ENCODE measurements at places on chromosomes 1 and 21. TPM values are rescaled to one million over a fixed set of nuclear protein-coding genes. Genes with fewer than 3 reads are reported as not detected.

The ESPN gene
- 13.4 TPM for polyA plus RNA-seq

The KLF17 gene
- not detected for polyA plus RNA-seq

The ZFYVE9 gene
- 4.4 TPM for polyA plus RNA-seq

The NUAK2 gene
- polyA plus RNA-seq, result 14.5 TPM

The FALEC gene
- polyA plus RNA-seq, result not detected

The KCTD3 gene
- 22.4 TPM for polyA plus RNA-seq

The PLPPR4 gene
- 0.74 TPM for polyA plus RNA-seq

The AXDND1 gene
- not detected for polyA plus RNA-seq

The PLA2G2F gene
- polyA plus RNA-seq, result not detected

The CRP gene
- polyA plus RNA-seq, result not detected

The SERINC2 gene
- polyA plus RNA-seq, result 97.0 TPM

The TNFRSF25 gene
- polyA plus RNA-seq, result 26.1 TPM

The LCE1F gene
- not detected for polyA plus RNA-seq

The GBP4 gene
- polyA plus RNA-seq, result not detected

The VASH2 gene
- 44.0 TPM for polyA plus RNA-seq

The LPGAT1 gene
- polyA plus RNA-seq, result 2.3 TPM

The IFNGR2 gene
- 33.4 TPM for polyA plus RNA-seq

The HTR6 gene
- 0.95 TPM for polyA plus RNA-seq

The CRYBG2 gene
- polyA plus RNA-seq, result 14.2 TPM

The PYHIN1 gene
- polyA plus RNA-seq, result not detected

The IFI44 gene
- not detected for polyA plus RNA-seq

The ASAP3 gene
- polyA plus RNA-seq, result 62.6 TPM

The ATP1A4 gene
- polyA plus RNA-seq, result 0.48 TPM

The KIAA0040 gene
- 11.0 TPM for polyA plus RNA-seq

The SDHB gene
- 67.1 TPM for polyA plus RNA-seq

The EDN2 gene
- polyA plus RNA-seq, result 0.32 TPM

The CYP4X1 gene
- polyA plus RNA-seq, result 2.0 TPM
